T follicular helper cell (primary cell): ENCODE measurements at places on chromosomes 3 and 15.

DNA sequence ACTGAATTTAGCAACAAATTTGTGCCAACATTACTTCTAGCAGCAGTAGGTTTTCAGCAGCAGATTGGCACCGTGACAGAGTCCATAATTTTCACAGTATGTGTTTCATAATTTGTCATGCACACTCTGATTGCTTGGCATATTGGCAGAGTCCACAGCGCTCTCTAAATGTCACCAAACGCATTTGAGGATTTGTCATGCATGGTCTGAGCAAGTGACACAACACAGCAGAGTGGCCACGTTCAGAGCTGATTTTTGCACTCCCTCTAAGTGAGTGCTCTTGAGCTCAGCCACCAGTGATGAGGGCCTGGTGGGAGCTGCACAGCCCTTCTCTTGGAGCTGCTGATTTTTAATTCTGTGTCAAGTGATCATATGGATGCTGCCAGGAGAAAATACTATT lies 1270.8 kb downstream of the ROBO1 start:
- no peak for DNase-seq

DNA sequence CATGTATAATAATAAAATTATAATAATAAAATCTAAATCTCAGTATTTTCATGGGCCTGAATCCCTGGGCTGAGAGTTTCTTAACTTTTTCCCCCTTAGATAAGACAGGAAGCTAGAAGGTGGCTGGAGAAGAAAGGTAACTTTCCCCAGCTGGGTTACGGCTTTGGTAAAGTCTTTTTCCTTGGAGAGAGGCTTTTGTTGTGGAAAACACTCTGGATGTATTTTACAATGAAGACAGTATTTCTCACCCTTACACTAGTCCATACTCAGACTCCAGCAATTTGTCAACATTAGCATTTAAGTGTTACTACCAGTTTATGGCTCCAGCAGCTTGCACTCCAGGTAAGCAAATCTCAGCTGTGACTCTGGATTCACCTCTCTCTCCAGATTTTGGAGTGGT lies 34.9 kb downstream of the APH1B start:
- no peak for DNase-seq

DNA sequence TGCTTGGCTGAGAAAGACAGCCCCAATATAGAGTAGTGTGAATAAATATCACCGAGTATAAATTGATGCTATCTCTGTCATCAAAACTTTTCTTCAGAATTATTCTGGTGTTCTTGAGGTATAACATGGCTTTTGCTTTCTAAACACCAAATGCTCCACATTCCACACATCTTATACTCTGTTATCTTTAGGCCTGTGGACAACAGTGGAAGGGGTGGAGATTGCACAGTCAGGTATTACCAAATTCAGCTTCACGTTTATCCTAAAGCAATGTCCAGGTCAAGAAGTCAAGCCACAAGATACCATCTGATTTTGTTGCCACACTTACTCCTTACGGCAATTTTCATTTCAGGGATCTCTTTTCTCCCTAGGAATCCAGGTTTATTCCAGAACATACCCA lies 394.8 kb downstream of the SI start:
- DNase-seq, result no peak

DNA sequence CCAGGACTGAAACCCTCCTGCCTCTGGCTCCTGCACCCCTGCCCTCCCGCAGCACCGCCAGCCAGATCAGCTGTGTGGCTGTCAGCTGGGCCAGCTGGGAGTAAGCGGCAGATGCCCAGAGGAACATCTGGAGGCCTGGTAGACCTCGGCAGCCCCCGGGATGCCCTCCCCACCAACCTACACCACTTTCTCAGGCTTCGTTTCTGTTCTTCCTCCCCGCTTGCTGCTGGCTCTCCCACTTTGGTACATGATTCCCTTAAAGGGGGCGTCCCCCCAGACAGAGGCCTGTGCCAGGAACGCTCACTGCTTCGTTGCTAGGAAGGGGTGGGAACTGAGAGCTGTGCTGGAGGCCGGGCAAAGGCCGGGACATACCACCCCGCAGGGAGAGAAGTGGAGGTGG lies 91.4 kb upstream of the RPL32 start:
- no peak for DNase-seq

DNA sequence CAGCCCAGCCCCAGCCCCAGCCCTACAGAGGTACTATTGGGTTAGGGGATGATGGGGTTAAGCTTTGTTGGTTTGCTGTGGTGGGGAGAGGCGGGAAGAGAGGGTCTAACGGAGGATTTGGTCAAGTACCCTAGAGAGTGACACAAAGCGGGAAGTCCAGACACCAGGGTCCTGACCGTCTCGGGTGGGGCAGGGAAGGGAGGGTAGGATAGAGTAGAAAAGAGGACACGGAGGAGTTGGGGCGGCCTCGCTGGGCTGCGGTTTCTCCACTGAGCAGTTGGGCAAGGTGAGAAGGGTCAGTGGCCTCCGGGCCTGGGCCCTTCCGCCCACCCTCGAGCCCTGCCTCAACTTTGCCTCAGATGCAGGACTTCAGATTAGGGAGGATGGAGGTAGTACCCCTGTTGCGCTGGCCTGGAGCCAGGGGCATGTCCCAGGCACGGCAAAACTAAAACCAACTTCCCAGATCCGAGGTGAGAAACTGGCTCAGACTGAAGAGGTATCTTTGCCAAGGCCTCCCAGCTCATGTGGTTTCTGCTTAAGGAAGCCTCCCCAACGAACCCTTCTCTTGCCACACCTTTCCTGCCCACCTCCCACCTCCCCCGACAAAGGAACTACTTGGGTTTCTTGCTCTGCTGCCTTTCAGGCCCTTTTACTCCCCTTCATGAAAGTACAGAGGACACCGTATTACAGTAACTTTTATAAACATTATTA lies 551 bp downstream of the PML start:
- no peak for DNase-seq
